ENCODE measurements at places on chromosomes 1 and 21.

- no peak for DNase-seq
Observed at GRCh38 chr1:160049101-160049500, 17.3 kb upstream of the PIGM start.

GRCh38 chr1:110612060-110612745 lies 6.0 kb upstream of the KCNA2 start:
- DNase-seq: no peak

GRCh38 chr1:85884372-85885035 lies 176.3 kb upstream of the ZNHIT6 start:
- DNase-seq: no peak

DNA sequence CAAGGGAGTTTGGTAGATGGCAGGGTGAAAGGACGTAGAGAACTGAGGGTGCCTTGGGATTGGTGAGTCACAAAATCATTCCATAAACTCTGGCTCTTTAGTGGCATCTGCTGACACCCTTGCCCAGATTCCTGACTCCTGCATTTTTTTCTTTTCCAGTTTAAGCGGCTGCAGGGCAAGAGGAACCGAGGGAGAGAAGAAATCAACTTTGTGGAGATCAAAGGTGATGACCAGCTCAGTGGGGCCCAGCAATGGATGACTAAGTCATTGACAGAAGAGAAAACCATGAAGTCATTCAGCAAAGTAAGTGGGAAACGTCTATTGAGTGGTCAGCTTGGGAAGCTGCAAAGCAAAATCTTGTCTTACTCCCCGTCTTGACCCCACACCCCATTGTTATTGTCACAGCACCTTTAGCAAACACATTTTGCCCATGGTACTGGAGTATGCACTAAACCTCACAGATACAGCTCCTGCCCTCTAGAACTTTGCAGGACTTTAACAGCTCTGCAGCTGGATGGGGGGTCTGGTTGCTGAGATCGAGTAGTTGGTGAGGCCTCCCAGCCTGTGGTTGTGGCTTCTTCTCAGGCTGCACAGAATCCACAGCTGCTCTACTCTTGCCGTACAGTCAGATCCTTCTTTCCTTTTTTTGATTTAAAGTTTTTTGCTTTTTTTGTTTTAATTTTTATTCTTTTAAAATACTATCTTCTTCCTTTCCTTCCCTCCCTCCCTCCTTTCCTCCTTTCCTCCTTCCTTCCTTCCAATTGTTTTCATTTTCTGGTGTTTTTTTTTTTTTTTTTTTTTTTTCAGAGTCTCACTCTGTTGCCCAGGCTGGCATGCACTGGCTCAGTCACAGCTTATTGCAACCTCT lies 21.9 kb downstream of the SH2D2A start:
- no peak for DNase-seq

GRCh38 chr21:37915497-37915911 lies 753 bp downstream of the KCNJ6 start:
- DNase-seq: no peak

DNA sequence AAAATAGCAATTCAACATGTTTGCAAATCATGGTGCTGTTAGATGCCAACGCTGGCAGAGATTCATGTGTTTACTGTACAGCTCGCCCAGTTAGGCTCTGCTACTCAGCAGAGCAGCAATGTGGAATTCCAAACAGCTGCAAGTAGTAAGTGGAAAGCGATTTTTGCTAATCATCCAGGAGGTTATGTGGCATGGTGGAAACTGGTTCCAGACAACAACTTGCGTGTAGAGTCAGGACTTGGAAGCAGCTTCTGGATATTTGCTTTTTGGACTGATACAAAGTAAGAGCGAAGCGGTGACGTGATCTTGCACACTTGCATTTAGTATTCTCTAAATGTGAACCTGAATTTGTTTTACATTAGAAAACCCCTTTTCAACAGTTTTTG lies 27.1 kb upstream of the HHAT start:
- no peak for DNase-seq

GRCh38 chr1:36752891-36753361 lies 270.2 kb upstream of the CSF3R start:
- DNase-seq: no peak

DNA sequence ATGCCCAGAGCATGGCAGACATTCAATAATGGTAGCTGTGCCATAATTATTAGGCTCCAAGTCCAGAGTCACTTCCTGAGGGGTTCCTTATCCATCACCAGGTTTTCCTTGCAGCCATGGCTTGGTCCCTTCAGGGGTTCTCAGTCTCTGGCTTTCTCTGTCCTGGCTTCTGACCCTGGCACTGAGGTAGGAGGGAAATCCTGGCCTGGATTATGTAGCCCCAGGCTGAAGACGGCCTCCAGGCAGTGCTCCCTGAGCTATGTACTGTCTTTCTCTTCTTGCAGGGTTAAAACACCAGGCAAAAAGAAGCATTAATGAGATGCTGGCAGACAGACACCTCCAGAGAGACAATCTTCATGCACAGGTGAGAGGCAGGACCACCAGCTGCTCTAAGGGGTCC lies 9.5 kb upstream of the PADI3 start:
- no peak for DNase-seq

GRCh38 chr21:37146320-37147235 lies 73.5 kb downstream of the TTC3 start:
- no peak for DNase-seq

GRCh38 chr1:171999756-172000155 lies 158.5 kb downstream of the DNM3 start:
- no peak for DNase-seq

DNA sequence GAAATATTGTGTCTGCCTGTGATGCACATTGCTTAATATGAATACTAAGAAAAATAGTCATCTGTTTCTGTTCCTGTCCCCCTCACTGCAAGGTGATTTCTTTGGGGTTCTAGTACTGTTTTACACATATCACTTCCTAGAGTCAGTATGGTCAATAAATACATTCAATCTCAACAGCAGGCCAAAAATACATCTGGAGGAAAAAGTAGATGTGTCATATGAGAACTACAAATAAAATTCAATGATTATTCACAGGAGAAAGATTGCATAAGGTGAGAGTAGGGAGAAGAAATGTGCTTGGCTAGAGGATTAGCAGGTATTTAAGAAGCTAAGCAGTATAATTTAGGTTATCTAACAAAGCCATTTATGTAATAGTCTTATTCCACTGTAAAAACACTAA lies 45.3 kb upstream of the SAMSN1 start:
- no peak for DNase-seq

DNA sequence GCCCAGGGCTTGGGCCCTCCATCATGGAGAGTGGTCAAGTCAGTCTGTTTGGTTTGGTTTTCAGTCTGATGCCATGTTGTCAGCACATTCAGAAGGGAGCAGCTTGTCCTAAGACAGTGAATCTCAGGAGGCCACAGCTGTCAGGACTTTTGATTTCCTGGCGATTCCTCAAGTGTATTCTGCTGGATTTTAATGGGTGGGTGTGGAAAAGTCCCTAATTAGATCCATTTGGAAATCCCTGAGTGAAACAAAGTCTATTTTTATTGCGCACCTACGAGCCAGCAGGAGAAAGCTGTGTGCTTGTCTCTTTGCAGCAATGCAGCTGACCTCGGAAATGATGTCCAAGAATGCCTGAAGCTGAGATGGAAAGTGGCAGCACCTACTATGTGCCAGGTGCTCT lies 21.6 kb upstream of the FHAD1 start:
- DNase-seq: no peak

Measured in stimulated activated CD8-positive, alpha-beta memory T cell treated with anti-CD3 and anti-CD28 coated beads, Interleukin-4, amount 100 ng/mL, for 1 hour (primary cell).